Activated effector memory CD4-positive, alpha-beta T cell treated with Interleukin-2 at 50 U/mL for 16 hours (primary cell): ENCODE measurements at places on chromosomes 2 and 18.
A peak's percentile ranks its signal among the peaks of the same experiment; 100 is the strongest.

GRCh38 chr2:24200799-24201198 lies 25.9 kb downstream of the FAM228A start:
- no peak for DNase-seq

GRCh38 chr18:12460874-12461273 lies 53.1 kb downstream of the PRELID3A start:
- DNase-seq: no peak

GRCh38 chr2:66430505-66431273 lies 4.2 kb upstream of the MEIS1 start:
- no peak for DNase-seq

- DNase-seq: no peak
Measured at GRCh38 chr2:141942006-141942789, 188.6 kb downstream of the LRP1B start.

DNA sequence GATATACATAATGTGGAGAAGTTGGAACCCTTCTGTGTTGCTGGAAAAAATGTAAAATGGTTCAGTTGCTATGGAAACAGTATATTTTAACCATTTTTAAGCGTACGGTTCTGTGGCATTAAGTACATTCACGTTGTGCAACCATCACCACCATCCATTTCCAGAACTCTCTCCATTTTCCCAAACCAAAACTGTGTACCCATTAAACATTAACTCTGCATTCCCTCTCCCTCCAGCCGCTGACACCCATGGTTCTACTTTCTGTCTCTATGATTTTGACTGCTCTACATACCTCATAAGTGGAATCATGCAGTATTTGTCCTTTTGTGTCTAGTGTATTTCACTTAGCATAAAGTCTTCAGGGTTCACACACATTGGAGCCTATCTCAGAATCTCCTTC lies 67.3 kb downstream of the LDLRAD4 start:
- no peak for DNase-seq

GRCh38 chr2:193377789-193378188 lies 1183.1 kb upstream of the TMEFF2 start:
- DNase-seq: no peak

GRCh38 chr2:64952096-64952495 lies 37.1 kb upstream of the SLC1A4 start:
- DNase-seq: no peak

DNA sequence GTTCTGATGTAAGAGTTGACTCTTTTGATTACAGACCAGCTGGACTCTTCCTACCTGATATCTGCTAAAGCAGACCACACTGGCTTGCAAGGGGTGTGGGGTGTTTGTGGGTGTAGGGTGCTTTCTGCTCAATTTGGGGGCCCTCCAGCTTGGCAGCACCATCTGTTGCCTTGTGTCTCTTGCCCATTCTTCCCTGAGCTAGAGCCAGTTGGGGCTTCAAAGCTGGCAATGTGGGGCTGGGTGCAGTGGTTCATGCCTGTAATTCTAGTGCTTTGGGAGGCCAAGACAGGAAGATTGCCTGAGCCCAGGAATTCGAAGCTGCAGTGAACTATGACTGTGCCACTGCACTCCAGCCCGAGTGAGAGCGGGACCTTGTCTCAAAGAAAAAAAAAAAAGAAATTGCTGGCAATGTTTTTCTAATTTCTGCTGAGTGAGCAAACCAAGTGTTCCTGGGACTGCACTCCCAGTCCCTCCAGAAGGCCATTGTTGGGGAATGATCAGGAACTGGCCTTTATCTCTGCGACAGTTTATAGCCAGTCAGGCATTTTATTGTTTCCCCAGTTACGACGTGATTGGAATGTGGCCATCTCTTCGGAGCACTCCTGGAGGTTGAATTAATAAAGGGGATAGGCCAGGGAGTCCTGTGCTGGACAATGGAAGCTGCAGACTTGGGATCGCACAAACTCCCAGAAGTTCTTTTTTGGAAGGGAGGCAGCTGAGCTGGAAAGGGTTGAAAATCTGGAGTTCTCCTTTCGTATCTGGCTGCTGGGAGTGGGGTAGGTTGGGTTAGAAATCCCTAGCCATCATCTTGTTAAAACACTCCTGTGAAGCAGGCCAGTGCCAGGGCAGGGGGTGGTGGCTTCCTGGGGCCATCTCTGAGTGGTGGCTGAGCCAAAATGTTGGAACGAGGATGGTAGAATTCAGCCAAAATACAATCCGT lies 57.2 kb downstream of the LIPG start:
- DNase-seq: no peak

GRCh38 chr2:206423147-206423546 lies 20.2 kb upstream of the ADAM23 start:
- no peak for DNase-seq

GRCh38 chr2:21317131-21317530 lies 193.4 kb downstream of the TDRD15 start:
- no peak for DNase-seq

DNA sequence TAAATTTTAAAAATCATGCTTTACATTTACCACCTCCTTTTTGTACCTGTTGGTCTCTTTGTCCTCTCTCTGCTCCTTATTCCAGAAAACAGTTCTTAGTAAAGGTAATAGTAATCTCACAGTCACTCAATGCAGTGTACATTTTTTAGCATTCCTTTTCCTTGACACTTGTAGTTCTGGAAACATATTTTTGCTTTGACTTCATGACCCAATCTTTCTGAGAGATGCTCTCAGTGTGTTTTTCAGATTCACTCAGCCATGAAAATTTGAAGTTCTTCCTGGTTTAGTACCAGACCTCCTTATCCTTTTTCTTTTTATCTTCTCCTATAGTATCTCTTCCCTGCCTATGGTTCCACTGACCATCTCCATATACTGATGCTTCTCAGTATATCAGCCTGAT lies 747.5 kb upstream of the ZEB2 start:
- no peak for DNase-seq

DNA sequence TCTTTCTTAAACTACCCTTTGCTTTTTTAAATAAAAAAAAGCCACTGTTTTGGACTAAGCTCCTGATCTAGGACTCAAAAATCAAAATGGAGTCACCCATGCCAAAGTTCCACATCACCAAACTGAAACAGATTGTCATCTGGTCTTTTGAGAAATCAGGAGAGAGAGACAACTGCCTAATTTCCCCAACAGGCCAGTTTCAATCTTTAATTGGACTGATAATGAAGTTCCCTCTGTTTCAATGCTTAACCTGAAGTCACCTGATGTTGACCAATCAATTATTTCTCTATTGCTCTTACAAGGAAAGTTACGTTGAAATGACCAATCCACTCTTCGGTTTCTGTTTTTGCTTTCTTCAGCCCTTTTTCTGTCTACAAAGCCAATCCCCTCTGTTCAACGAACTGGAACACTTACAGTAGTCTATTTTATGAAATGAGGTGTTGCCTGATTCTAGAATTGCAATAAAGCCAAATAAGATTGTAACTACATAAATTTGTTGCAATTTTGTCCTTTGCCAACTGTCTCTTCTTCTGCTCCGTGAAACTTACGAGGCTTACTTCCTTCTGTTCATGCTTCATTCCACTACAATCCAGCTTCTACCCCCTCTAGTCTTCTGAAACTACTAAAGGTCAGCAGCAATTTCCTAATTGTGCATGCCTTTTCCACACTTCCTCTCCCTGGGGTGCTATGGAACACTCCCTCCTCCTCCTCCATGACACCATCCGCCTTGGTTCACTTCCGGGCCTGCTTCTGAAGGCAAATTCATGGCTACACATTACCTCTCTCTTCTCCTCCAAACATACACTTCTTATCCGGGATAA lies 95.2 kb upstream of the CD302 start:
- DNase-seq: no peak

GRCh38 chr18:48777744-48778116 lies 173.0 kb downstream of the SMAD7 start:
- DNase-seq: no peak

DNA sequence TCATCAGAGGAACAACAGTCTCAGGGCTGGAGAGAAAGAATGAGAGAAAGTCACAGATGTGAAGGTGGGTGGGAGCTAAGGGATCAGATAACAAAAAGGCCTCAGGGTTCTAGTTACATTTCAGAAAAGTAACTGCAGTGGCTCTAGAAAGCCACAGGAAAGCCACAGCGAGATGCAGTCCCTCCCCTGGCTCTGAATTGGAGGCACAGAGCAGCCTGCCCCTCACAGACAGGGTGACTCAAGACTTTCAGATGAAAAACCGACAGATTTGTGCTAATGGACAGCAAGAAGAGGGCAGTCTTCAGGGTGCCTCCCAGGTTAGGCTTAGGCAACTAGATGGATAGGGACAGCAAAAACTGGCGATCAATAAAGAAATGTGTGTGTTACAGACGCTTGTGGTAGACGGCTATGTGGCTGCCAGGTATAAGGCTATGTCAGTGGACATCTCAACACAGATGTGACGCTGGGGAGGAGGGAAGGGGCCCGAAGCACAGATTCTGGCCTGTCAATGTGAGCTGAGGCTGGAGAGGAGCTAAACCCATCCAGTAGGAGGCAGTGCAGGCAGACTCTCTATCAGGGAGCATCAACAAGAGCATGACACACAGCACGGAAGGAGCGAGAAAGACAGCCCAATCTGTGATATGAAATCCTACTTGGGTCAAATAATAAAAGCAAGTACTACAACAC lies 26.2 kb downstream of the UNC50 start:
- peak; percentile 10 for DNase-seq

GRCh38 chr2:178304333-178304732 lies 110.0 kb downstream of the OSBPL6 start:
- DNase-seq: no peak

GRCh38 chr2:62660087-62660486 lies 45.4 kb upstream of the EHBP1 start:
- no peak for DNase-seq

- no peak for DNase-seq
Measured at GRCh38 chr2:169585673-169586072, 1.5 kb downstream of the PPIG start.

GRCh38 chr2:102707796-102708695 lies 53.8 kb upstream of the TMEM182 start:
- no peak for DNase-seq

- DNase-seq: no peak
Measured at GRCh38 chr2:222703886-222704285, 32.4 kb downstream of the MOGAT1 start.

DNA sequence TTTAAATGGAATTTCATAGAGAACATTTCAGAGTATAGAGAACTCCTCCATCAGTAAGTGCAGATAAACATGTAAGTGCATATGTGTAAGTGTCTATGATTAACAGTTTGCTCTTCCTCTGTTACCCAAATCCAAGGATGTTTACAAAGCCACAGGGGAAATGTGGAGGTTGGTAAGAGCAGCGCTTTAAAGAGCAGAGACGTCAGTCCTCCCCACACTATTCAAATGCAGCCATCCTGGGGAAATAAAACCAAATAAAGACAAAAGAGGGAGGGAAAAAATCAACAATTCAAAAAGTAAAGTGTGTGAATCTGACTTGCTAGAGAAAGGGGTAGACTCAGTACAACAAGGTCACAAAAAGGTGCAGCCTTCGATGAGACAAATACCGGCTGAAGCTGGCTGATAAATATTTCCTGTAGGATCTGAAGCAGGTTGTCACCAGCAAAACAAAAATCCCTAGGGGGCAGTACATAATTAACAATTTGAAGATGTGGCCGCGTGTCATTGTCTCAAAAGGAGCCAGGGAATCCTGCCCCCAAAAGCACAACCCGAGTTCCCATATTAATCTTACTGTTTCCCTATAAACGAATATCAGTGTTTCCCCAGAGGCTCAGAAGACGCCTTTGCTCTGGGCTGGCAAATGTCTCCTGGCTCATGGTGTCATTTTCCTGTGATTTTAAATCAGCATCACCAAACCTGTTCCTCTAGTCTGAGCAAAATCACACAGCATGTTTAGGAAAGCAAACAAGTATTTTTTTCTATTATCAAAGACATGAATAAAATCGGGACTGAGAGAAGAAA lies 216.5 kb downstream of the CDCA7 start:
- DNase-seq: no peak

DNA sequence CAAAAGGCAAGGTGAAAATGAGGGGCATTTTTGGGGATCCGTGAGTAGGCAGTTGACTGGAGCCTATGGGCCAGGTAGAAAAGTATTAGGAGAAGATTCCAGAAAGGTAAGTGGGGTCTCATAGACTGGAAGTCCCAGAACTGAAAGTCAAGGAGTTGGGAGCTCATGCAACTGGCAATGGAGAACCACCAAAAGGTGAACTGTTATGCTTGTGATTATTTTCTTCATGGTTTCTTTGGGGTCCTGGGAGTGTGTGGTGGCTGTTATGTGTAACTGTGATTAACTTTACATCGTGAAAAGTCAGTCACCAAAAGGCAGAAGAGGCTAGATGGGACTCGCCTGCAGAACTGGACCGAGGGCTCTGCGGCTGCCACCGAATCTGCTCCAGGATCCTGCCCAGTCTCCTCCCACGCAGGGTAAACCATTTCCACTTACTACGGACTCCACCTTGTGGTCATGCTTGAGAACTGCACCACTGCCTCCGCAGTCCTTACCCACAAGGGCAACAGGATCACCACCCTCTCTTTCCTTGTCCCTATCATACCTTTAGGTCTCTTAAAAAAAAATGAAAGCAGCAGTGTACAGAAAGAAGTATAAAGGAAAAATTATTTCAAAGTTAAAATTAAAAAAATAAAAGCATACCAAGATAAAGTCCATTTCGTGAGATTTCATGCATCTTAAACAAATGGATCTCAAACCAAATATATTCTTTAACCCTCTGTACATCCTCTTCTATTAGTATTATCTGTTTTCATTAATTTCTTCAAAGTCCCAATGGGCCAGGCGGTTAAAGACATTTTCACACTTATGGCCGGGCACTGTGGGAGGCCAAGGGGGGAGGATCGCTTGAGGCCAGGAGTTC lies 15.6 kb upstream of the CEP68 start:
- DNase-seq: peak; percentile 64

DNA sequence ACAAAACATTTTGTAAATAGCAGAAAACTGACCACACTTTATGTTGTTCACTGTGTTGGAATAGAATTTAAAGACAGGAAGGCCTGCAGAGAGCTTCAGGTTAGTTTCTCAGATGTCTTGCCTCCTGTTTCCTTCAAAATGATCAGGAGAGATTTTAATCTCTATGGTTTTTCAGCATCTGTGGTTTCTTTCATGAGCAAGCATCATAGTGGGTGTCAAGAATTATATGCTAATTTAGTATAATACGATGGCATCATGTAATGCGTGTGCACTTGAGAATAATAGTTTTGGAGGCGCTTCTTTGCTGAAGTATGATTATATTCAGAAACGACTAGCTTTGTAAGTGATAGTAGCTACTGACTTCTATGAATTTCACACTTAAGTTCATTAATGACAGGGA lies 149.9 kb downstream of the PLCL1 start:
- no peak for DNase-seq
